ENCODE measurements at places on chromosomes 4 and X.

- DNase-seq = no peak
Measured at GRCh38 chr4:111404673-111405072, 740.6 kb upstream of the FAM241A start.

DNA sequence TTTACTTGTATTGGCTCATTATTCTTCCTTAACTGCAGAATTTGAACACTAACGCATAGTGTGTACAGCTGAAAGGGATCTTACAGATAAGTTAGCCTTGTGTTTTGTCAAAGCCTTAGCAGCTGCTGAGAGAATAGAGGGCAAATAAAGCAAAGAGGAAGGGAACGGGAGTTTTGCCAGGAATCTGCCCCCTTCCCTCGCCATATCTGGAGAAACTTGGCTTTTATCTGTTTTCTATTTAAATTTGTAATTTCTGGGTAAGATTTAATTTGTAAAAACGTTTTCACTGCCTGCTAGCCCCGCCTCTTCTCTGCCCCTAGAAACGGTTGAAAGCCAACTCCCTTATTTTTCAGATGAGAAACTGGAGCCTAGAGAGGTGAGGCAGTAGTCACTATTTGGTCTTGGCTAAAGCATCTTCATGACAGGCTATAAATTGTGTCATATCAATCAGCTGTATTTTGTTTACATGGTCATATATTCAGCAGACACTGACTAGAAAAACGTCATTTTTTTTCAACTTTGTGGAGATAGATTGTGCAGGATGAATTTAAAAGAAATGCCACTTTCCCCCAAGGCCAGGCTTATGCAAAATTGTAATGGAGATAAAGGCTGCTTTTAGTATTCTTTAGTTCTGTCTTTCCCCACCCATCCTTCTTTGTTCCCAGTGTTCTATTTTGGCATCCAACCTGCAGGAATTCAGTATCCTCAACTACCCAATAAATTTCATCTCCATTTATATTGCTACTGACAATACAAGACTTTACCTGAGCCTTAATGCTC lies 319.4 kb downstream of the SH2D1A start:
- no peak for DNase-seq

DNA sequence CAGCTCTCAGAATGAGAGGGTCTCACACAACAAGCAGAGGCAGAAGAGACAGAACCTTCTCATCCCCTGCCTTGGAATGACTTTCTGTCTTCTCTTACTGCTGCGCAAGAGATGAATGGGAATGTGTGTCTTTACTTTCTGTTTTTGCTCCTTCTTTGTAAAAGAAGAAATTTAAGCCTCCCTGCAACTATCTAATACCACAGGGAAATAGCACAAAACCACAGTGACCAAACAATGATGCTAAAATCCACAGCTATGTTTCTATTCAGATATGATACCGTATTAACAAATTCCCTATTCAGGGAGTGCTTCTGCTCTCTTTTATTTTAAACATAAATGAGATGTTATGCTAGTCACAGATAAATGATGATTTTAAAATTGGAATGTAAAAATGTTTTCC lies 173.8 kb upstream of the RAI2 start:
- no peak for DNase-seq

DNA sequence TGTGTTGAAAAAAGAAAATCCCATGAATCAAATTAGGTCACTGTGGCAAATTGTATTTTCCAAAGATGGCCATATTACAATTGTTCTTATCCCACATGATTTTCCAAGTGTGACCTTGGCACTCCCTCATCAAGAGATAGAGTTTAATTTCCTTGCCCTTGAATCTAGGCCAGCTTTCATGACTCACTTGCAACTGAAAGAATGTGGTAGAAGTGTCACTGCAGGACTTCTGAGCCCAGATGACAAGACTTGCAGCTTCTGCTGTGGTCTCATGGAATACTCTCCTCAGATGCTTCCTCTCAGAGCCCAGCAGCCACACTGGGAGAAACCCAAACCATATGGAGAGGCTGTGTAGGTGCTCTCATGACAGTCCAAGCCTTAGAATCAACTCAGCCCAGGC lies 139.0 kb downstream of the ADAMTS3 start:
- peak; percentile 27 for DNase-seq

GRCh38 chr4:114782415-114783214 lies 184.0 kb downstream of the UGT8 start:
- DNase-seq = no peak

GRCh38 chrX:134569306-134569705 lies 89.0 kb downstream of the PLAC1 start:
- peak; percentile 47 for DNase-seq

GRCh38 chrX:129593137-129593536 lies 53.1 kb downstream of the OCRL start:
- no peak for DNase-seq
